GM12864 (cell line): ENCODE measurements at places on chromosomes 2 and 18.

DNA sequence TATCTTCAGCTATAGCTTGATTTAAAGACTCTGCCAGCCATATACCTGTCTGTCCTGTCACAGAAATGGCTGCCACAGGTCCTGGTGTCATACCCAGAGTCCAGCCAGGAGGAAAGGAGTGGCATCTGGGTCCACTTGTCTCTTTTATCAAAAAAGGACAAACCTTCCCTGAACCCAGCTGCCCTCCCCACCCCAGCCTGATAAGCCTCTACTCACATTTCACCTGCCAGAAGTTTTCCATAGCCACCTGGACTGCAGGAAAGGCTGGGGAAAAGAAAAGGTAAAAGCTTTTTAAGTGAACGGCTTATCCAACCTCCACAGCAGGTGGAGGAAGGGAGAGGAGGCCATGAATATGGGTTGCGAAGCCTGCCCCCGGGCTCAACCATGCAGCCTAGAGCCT, 32.8 kb downstream of the TMEM163 start:
- DNase-seq = no peak

DNA sequence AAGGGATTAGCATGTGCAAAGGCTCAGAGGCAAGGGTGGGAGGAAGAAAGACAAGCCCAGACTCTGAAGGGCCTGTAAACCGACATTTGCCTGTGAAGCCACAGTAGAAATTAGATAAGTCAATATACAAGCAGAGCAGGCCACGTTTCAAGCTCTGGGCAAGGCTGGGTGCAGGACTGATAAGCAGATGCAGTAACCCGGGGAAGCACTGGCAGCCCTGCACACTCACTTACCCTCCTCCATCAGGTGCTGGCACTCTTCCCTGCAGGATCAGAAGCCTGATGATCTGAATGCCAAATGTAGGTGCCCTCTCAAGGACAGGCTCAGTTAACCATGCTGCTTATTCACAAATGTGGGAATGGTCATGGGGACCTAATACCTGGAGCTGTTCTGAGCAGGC, 46.3 kb upstream of the RAB12 start:
- DNase-seq = no peak

GRCh38 chr2:150607390-150607811, 119.9 kb upstream of the RND3 start:
- DNase-seq = no peak

- no peak for DNase-seq
These were observed 8.0 kb upstream of the CDK15 start for GRCh38 chr2:201798252-201798913.

DNA sequence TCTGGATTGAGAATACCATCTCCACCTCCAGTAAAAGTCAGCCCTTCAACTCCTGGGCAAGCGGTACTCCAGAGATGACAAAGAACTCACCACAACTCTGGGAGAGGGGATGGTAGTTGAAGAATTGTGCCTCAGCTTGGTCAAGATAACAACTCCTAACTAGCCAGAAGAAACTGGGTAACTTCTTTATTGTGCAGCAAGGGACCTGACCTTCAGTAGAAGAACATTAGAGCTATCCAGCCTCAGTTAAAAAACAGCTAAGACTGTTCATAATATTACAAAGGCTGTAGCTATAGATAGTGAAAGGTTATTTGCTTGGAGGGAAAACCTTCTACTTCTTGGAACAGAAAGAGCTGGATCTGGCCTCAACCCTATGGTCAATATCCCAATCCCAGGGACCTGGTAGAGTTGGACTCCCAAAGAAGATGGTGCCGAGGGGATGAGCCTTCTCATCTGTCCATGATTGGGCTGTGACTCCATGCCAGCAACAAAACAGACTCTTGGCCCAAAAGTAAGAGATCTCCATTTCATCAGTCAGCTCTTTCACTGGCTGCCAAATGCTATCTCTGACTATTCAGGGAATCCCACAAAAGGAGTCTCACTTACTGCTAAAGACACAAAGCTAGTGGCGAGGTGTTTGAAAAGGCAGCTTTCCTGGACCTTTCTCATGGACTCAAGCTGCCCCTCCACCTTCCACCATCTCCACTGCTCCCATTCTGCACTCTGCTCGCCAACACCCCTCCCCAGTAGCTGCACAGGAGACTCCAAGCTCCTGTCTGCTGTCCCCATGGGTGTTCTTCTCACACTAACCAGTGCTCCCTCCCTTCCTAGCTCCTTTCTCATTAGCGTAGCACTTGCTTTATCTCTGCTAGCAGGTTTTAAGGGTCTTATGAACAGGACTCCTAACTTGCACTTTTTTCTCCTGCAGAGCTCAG, 145.8 kb downstream of the CAPN13 start:
- no peak for DNase-seq

- no peak for DNase-seq
These were observed 22.7 kb upstream of the INHBB start for GRCh38 chr2:120323214-120323613.

DNA sequence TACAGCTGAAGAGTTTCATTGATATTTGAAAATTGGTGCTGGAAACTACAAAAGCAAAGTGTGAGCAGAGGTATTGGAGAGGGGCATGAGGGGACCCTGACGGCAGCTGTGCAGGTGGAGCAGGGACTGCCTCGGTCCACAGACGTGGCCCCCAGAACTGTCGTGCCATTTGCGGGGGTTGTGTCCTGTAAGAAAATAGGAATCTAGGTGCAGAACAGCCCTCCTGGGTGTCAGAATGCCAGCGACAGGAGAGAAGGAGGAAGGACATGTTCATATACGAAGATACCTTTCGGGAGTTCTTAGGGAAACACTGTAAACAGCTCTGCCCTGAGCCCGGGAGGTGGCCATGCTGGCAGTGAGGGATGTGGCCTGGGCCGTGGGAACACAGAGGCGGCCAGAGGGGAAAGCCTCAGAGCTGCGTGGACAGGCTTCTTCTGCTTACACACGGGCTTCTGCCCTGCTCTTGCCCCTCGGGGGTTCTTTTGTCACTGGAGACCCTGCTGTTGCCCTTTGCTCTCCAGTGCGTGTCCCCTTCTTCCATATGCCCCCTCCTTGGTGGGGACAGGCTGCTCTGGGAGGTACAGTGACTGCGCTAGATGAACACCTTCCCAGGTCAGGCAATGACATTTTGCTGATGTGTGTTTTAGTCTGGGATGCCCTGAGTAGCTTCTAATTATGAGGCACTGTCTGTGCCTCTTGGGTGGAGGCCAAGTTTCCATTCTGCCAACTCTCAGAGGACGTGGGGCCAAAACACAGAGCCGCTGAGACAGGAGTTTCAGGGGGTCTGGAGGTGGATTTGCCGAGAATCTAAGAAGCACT, 81.9 kb upstream of the TXNDC2 start:
- DNase-seq = no peak

DNA sequence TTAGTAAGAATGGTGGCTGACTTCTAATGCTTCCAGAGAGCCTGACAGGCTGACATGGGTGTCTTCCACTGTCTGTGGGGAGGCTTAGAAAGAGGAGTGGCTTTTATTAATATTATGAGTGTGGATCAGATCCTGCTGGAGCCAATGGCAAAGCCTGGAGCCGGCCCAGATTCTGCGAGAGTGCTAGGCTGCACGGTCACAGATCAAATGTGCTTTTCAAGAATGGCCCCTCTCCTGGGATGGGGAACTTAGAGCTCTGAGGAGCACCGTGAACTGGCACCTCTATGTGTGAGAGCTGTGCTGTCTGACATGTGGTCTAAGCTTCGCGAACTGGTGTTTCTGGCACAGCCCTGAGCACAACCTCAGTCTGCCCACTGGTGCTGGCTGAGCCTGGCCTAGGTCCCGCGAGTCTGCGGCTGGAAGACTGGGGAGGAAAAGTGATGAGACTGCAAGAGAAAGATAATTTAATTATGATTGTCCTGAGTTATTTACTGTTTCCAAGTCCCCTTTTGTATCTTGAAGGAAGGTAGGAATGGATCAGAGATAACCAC, 70.4 kb downstream of the ASAP2 start:
- no peak for DNase-seq

DNA sequence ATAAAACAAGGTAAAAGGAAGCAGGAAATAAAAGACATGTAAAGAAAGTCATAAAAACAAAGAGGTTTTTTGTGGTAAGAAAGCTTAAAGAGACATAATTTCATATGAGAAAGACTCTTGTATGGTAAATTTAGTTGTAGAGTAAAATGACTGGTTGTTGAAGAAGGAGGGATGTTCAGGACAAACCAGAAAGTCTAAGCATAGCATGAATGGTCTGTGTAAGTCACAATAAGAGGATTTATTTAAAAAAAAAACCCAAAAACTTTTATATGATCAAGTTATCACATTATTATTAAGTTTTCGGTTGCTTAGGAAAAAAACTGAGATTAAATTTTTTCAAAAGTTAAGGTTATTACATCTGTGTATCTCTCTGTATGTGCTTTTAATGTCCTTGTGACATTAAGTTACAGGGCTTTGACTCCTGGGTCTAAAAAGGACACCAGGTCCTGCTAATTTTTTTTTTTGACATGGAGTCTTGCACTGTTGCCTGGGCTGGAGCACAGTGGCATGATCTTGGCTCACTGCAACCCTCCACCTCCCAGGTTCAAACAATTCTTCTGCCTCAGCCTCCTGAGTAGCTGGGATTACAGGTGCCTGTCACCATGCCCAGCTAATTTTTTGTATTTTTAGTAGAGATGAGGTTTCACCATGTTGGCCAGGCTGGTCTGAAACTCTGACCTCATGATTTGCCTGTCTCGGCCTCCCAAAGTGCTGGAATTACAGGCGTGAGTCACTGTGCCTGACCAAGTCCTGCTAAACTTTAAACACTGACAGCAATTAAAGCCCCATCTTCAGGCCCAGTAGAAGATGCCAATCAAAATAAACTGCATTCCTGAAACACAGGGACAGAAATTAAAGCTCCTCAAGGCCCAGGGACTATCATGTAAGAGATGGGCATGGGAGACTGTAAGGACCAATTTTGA, 14.2 kb upstream of the OXER1 start:
- no peak for DNase-seq

DNA sequence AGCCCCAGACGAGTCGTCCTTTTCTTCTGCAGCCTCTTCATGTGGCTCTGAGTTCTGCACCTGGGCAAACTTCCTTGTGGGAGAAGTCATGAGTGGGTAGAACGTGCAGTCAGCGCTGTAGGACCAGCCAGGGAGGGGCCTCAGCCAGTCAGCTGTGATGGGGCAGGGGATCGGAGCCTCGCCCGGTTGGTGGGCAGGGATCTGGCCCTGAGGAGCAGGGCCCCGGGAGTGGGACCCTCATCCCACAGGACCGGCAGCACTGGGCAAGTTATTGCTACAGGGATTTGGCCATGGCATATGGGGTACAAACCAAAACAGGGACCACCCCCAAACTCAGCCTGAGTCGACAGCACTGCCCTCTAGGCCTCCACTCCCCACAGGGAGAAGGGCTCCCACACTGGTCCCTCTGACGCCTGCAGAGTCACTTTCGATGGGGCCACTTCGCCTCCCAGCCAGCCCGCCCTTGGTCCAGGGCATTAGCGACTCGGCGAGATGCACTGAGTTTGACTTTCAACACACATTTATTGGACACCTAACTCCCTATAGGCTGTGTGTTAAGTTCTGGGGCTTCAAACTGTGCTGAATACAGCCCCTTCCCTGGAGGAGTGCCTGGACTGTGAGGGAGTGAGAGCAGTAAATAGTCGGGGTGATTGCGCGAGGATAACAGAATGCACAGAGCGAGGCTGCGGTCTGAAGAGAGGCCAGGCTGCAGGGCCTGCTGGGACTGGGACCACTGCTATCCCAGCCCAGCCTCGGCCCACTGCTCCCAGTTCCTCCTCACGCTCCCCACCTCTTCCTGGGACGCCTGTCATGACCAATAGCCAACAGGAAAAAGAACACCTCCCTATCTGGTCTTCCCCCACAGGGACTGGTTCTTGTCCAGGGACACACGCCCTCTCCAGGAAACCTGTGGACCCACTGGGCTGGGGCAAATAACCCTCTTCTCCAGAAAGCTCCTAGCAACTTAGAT, 55.9 kb downstream of the SDC1 start:
- no peak for DNase-seq

DNA sequence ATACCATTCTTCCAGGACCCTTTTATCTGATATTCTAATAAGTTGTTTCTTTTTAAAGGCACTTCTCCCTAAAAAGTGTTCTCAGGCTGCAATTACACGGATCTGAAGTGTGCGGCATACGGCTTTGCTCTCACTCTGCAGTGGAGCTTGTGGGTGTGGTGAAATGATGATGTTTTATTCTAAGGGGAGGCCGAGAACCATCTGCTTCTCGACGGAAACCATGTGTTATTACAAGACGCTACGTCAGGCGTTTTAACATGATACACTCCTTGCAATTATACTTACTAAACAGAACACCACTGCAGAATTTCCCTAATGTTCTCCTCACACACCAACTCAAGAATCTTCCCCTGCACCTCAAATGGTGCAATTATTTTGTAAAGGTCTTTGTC, 34.9 kb upstream of the CTDP1 start:
- no peak for DNase-seq

DNA sequence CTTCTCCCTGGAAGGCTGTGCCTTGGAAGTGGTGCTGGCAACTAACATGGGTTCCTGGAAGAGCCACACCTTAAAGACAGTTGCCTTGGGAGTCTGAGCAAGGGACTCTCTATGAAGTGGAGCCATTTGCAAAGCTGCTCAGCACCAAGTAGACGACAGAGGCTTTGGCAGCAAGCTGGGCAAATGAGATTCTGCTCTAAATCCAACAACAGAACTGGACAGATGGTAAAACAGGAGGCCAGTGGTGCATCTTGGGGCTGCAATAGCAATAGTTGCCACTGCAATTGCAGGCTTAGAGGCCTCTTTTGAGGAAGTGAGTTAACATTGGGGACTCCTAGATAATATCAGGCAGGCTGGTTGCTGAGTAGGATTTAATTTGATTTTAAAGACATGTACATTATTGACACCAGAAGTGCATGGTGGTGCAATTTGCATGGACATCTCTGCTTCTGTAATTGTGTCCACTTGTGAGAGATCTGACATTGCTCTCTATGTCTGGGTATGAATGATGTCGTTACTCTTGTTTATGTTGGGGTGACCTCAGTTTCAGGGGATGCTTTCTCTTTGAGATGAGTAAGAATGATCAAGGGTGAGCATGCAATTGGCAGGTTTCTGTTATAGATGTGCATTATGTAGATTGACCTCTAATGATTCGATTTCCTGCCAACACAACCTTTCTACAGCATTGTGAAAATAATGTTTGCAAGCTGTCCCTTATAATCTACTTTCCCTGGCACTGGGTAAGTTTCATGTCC, 568.3 kb upstream of the MEX3C start:
- DNase-seq = no peak

DNA sequence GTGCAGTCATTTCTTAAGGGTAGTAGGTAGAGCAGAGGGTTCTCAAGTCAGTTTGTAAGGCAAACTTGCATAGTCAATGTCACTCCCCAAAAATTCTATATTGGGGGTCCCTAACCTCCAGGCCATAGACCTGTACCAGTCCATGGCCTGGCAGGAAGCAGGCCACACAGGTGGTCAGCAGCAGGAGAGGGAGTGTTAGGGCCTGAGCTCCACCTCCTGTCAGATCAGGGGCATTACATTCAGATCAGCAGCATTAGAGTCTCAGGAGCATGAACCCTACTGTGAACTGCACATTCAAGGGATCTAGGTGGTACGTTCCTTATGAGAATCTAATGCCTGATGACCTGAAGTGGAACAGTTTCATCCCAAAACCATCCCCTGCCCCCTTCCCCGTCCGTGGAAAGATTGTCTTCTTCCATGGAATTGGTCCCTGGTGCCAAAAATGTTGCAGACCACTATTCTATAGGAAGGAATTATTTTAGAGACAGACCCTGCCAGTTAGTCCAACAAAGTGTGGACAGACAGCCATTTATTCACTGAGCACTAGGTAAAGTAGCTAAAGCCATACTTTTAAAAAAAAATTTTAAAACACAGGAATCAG, 6.7 kb downstream of the COA5 start:
- no peak for DNase-seq

GRCh38 chr2:148136441-148136840, 115.5 kb downstream of the MBD5 start:
- no peak for DNase-seq
